ENCODE measurements at places on chromosomes 2 and 18. TPM values are rescaled to one million over a fixed set of nuclear protein-coding genes. Genes with fewer than 3 reads are reported as not detected.

TUBA4B gene
- 0.11 TPM for total RNA-seq

PPP4R3B gene
- total RNA-seq, result 48.4 TPM

DOK6 gene
- total RNA-seq, result 1.2 TPM

SH3RF3 gene
- 4.7 TPM for total RNA-seq

ABHD1 gene
- under 0.01 TPM for total RNA-seq

DNAH6 gene
- total RNA-seq, result 0.12 TPM

UGT1A10 gene
- not detected for total RNA-seq

SCYGR4 gene
- total RNA-seq, result not detected

SFTPB gene
- under 0.01 TPM for total RNA-seq

SKOR2 gene
- not detected for total RNA-seq

IL18RAP gene
- not detected for total RNA-seq

IL1RL1 gene
- total RNA-seq, result 0.77 TPM

CHN1 gene
- 5.4 TPM for total RNA-seq

HOXD8 gene
- 4.4 TPM for total RNA-seq

NOSTRIN gene
- total RNA-seq, result 0.11 TPM

TMEM163 gene
- total RNA-seq, result not detected
